ENCODE measurements at places on chromosomes 5 and 9.

DNA sequence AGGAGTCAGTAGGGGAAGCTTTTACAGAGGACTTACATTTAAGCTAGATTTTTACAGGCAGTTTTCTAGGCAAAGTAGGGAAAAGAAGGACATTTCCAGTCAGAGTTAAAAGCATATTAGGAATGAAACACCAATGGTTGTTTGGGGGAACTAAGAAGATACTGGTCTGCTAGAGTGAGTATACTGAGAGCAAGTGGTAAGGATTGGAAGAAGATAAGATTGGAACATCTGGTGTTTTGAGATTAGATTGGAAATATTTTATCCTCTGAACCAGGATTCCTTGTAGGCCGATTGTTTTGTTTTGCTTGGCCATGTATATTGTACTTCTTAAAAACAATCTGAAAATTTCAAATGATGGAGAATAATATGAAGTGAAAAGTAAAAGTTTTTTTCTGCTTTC is 7.7 kb downstream of the FBXO38 start:
- DNase-seq, result no peak

DNA sequence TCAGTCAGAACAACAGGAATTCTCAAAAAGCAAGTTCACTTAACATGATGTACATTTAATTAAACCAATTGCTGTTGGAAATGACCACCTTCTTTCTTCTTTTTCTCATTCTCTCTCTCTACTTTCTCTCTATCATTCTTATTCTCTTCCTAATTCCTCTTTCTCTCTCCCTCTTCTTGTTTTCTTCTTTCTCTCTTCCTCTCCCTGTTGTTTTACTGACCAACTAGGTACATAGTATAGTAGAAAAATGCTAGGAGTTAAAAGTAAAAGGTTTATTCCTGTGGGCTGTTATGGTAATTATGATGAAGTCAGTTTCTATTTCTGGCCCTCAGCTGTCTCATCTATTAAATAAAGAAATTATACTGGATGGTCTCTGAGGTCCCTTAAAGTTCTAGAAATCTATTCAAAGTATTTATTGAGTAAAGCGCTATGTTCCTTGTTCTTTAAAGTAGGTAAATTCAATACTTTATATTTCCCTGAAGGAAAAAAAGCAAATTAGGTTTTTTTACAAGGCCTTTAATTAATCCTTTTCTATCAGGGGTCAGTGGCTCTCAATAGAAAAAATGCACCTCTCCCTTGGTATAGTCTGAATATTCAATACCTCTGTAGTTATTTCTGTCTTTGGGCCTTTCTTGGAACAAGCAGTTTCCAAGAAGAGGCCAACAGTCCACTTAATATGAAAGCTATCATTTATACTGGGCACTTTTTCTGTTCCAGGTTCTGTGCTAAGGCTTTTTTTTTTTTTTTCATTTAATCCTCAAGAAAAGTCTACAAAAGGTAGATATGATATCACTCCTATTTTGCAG is 102.3 kb upstream of the SLC30A5 start:
- DNase-seq, result no peak

GRCh38 chr5:66498791-66499207 is 97.4 kb upstream of the MAST4 start:
- no peak for DNase-seq

- DNase-seq, result no peak
Measured at GRCh38 chr9:73655831-73656230, 504.2 kb downstream of the ANXA1 start.

DNA sequence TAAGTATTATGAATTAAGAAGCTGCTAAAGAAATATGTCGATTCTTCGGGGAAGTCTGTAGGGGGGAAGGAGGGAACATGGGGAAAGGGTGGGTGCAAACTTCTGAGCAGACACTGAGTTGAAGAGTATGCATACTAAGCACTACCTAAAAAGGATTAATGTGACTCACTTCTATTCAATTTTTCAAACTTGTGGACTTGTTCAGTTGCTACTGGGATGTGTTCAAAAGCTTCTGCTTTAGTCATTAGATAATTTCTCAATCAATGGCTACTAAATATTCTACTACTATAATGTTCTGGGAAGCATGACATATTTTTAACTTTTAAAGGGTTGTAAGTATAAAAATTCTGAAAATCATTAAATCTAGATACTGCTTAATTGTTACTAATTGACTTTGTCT is 109.7 kb upstream of the FER start:
- DNase-seq, result no peak

- DNase-seq, result no peak
Measured at GRCh38 chr9:37919246-37919955, 15.5 kb upstream of the SLC25A51 start.

DNA sequence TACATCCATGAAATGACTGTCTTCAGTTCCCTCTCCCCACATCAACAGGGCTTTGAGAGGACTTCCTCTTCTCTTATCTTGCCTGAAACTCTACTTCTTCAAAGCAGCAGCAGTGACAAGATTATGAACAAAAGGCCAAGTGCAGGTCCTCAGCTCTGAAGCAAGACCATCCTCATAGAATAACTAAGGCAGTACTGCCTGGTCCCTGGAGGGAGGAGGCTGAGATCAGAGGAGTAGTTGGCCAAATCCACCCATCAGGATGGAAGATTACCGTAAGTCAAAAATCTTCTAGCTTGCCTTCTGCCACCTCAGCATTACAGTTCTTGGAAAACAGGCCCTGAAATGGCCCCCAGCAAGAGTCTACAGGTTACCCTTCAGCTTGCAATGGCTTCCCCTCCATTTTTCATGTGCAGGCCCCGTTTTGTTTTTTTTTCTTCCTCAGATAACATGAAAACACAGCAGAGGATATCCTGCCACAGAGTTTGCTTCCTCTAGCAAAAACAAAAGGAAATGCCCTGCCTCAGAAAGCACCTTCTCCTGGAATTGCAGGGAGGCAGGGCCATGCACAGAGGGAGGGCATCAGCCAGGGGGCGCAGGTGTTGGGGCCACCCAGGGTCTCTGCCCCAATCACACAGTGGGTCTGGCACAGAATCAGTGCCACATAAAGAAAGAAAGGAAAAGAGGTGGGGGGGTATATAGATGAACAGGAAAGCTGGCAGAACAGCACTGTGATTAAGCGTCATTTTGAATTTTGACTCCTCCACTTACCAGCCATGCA is 40.0 kb downstream of the KLHL3 start:
- DNase-seq, result no peak

- no peak for DNase-seq
Measured at GRCh38 chr5:23027331-23027730, 174.2 kb upstream of the CDH12 start.

DNA sequence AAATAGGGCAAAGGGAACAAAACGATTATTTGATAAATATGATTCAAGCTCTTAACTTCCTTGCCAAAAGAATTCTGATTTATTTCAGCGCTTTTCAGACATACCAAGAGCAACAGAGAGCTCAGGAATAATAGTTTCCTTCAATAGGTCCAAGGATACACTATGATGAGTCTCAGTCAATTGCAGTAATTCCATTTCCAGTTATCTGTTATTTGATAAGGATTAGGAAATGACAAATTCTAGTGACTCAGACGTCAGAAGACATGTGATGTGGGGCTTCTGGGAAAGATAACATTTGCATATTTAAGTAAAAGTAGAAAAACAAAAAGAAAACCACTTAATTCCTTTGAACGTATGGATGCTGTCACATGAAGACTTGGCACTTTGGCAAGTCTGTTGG is 1250.8 kb upstream of the CDH18 start:
- no peak for DNase-seq

DNA sequence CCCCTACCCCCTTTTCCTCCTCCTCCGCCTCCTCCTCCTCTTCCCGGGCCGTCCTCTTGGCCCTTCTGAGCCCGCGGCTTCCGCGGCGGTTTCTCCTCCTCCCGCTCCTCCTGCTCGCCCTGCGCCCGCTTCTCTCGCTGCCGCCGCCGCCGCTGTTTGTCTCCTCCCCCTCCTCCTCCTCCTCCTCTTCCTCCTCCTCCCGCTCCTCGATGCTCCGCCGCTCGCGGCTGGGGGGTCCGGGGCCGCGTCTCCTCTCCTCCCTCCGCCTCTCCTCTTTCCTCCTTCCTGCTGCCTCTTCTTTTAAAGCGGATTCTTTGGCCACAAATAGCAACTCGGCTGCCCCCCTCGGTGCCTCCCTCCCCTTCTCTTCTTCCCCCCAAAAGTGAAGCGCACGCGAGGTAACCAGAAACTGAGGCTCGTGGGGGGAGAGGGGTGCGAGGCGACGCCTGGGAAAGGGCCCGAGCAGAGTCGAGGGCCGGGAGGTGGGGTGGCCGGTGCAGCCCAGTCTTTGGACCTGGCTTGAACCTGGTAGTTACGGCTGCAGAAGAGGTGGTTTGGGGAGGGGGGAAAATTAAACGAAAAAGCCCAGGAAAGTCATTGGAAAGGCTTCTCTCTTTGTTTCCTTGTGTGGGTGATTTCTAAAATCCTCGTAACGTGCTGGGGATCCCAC is 1058.5 kb upstream of the DMAC1 start:
- peak; percentile 85 for DNase-seq
